ENCODE measurements at places on chromosomes 5 and 9. TPM values are rescaled to one million over a fixed set of nuclear protein-coding genes. Genes with fewer than 3 reads are reported as not detected.

- no peak for DNase-seq
Observed at GRCh38 chr5:111518777-111519176, 6.4 kb upstream of the STARD4 start.

GRCh38 chr5:117731446-117731845, 1156.8 kb upstream of the SEMA6A start:
- DNase-seq: no peak

DNA sequence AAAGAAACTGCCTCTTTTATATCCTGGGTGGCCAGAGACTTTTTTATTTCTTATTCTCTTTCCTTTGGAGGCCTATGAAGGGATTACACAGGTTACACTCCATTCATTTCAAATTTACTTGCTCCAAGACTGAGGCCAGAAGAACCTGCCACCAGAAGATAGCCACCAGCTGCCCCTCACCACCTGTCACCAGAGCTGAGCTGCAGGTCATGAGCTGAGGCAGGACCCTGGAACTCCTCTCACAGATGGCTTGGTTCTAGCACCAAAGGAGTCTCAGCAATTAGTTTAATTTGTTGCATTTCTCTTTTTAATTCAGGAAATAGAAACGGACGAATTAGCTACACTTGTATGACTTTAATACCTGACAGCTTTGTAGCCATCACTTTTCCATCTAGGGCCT, 313.9 kb downstream of the SPOCK1 start:
- DNase-seq: no peak

The TOR2A gene
- total RNA-seq: 4.4 TPM

The GNG10 gene
- 36.4 TPM for total RNA-seq
